ENCODE measurements at places on chromosomes 1 and 21.

DNA sequence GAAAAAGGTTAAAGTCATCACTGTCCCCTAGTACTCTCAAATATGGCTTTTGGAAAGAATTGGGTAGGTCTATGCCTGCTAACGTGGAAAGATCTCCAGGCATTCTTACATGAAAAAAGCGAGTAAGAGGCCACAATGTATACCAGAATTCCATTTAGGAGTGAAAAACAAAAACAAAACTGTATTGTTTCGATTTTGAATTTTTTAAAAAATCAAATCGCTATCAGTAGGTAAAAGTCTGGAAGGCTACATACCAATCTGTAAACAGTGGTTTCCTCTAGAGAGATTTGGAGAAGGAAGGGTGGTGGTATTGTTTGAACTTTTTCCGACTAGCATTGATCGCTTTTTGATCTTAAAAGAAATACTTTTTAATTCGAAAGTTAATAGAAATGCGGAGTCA is 55.9 kb downstream of the RRAGC start:
- no peak for DNase-seq

GRCh38 chr1:228316589-228317387 is 89.8 kb downstream of the TRIM11 start:
- DNase-seq: no peak

GRCh38 chr1:164524810-164525209 is 34.2 kb upstream of the PBX1 start:
- no peak for DNase-seq

- DNase-seq: no peak
Measured at GRCh38 chr1:158145173-158145719, 35.4 kb upstream of the CD1D start.

DNA sequence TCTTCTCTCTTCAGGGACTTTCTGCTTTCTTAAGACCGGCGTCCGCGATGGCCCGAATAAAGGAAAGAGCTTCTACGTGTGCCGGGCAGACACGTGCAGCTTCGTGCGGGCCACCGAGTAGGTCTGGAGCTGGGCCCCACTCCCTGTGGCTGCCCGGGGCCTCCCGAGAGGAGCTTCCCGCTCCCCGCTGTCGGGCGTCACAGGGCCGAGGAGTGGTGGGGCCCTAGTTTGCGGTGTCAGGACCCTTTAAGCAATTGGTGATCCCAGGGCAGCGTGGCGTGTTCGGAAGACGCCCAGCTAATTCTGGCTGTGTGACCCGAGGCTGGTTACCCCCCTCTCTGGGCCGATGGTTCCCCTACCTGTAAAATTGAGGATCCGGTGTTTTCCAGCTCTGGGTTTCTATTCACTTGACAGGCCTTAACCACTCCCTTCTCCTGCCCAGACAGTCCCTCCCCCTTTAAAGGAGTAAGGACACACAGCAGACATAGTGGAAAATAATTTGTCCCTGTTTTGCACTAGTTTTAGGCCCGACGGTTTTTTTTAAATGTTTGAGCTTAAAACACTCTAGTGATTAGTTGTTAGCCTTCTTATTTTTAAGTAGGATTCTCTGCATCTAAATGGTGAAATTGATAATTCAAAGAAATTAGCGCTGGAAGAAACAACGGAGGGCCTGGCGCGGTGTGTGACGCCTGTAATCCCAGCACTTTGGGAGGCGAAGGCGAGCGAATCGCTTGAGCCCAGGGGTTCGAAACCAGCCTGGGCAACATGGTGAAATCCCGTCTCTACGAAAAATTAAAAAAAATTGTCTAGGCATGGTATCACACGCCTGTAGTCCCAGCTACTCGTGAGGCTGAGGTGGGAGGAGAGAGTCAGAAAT is 553 bp downstream of the TTF2 start:
- peak; percentile 11 for DNase-seq

Measured in NCI-H2081 treated with DMSO at 0.1 percent for 48 hours (cell line).